ENCODE measurements at places on chromosomes 1 and 21.
A peak's percentile ranks its signal among the peaks of the same experiment; 100 is the strongest.

GRCh38 chr1:161511756-161512060 lies 6.5 kb downstream of the FCGR2A start:
- no peak for DNase-seq

DNA sequence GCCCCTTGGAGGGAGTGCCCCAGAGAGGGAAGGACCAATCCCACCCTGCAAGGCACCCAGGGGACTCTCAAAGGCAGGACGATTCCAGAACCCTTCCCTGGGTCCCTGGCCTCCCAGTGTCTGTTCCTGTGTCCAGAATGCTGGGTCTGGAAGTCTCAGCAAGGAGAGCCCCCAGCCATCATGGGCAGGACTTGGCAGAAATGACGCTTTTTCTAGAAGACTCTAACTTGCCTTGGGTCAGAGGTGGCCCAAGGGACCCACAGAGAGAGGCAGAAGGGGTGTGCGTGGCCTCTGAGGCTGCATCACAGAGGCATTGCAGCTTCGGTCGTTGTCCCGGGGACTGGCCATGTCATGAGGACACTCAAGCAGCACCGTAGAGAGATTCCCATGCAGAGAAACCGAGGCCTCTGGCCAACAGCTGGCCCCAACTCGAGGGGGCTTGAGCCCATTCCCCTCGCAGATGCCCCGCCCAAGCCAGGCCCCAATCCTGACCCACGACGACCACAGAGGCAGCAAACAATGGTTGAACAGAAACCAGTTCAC lies 57.8 kb downstream of the WNT9A start:
- no peak for DNase-seq

GRCh38 chr1:11341901-11342552 lies 69.0 kb downstream of the UBIAD1 start:
- DNase-seq, result no peak

- DNase-seq, result no peak
Measured at GRCh38 chr1:106944721-106945120, 111.8 kb upstream of the PRMT6 start.

DNA sequence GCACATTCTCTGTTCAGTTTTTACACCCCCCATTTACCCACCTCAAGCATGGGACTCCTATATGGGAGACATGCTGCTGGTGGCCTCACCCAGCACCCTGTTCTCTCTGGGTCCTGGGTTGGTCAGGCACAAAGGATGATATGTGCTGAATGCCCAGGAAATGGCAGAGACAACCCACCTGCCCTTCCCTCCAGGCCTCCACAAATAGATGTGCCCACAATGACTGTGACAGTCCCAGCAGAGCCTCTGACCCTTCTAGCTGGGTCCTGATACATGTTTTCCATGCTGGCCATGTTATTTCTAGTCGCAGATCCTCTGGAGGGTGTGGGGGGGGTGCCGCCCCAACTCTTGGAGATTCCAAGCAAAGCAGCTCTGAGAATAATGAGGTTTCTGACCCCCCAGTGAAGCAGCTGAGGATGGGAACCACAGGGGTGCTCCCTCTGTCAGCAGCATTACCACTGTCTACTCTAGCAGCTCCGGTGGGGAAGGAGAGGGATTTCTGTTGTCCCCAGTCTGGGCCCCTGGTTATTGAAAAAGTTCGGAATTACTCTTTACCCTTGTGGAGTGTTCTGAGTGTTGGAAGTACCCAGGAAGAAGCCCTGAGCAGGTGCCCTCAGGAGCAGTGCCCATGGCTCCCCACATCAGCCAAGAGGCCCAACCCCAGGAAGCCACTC lies 1.2 kb upstream of the CCDC28B start:
- DNase-seq, result no peak

GRCh38 chr1:193774536-193775323 lies 588.3 kb upstream of the B3GALT2 start:
- no peak for DNase-seq

GRCh38 chr1:160704250-160704649 lies 7.4 kb downstream of the CD48 start:
- DNase-seq, result no peak

- DNase-seq, result no peak
Measured at GRCh38 chr1:228304766-228305395, 97.0 kb downstream of the OBSCN start.

DNA sequence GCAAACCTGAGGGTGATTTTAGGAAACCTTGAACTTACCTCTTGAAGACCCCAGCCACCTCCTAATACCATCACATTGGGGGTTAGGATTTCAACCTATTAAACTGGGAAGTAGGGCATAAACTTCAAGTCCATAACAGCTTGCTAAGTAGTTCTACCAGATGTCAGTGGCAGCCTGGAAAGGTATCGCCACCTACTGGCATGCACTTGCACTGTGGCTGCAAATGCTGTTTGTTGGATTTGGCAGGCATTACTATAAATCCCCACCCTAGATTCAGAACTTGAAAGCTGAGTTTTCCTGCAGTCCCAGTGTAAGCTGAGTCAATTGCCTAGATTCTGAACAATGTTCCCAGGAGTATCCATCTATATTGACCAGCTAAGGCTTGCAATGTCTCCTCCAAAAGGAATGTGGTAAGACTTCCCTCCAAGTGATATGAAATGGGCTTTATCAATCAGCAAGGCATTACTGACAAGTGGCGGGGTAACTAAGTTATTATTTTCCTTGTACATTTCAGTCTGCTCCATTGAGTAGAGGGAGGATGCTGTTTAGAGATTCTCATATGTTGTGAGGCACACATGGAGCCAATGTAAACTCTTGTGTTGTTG lies 474.5 kb downstream of the PTPRC start:
- DNase-seq, result peak; percentile 32

DNA sequence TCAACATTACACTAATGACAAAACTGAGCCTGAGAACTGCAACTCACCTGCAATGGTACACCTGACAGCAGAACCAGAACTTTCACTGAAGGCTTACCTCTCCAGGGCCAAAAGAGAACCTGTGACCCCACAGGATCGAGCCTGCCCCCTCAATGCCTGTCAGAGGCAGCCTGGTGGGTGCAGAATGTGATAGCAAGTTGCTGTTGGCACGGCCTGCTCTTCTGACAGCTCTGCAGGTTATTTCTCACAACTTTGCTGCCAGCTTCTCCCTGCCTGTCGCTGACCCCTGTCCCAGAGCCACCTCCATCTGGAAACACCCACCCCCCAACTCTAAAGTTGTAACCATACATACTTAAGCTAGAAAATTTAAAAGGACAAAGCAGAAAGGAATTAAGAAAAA lies 35.2 kb downstream of the HIVEP3 start:
- DNase-seq, result no peak

Measured in NCI-H2081 treated with DMSO at 0.1 percent for 48 hours (cell line).